NCI-H526 (cell line): ENCODE measurements at places on chromosomes 13 and 19.

- DNase-seq: no peak
These were observed 191.0 kb upstream of the HTR2A start for GRCh38 chr13:47087841-47088240.

DNA sequence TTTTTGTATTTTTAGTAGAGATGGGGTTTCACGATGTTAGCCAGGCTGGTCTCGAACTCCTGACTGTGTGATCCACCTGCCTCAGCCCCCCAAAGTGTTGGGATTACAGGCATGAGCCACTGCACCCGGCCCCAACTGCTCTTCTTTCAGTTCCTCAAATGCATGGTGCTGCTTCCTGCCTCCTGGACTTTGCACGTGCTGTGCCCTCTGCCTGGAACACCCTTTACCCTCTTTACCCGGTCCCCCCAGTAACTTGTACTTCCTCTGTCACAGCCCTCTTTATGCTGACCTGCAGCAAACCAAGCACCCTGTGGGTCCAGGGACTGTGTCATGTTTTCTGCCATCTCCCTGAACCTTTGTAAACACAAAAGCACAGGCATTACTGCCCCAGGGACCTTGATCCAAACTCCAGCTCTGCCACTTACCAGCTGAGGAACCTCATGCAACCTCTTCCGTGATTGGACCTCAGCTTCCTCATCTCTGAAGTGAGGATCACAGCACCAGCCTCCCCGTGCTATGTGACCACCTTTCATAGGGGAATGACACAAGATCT is 3.8 kb downstream of the BLVRB start:
- DNase-seq: no peak

- DNase-seq: no peak
These were observed 31.2 kb downstream of the SYDE1 start for GRCh38 chr19:15138427-15138826.

DNA sequence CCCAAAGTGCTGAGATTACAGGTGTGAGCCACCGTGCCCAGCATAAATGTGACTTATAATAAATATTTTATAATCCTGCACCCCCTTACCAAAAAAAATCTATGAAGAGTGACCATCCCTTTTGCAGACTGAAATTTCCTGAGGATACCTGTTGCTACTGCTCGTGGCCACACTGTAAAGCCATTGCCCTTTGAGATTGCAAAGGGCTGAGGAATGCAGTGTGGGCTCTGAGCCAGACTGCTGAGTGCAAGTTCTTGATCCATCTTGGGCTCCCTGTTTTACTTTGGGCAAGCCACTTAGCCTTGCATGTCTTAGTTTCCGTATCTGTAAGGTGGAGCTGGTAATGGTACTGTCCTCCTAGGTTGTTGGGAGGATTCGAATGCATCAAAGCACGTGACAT is 23.4 kb downstream of the SIPA1L3 start:
- no peak for DNase-seq

DNA sequence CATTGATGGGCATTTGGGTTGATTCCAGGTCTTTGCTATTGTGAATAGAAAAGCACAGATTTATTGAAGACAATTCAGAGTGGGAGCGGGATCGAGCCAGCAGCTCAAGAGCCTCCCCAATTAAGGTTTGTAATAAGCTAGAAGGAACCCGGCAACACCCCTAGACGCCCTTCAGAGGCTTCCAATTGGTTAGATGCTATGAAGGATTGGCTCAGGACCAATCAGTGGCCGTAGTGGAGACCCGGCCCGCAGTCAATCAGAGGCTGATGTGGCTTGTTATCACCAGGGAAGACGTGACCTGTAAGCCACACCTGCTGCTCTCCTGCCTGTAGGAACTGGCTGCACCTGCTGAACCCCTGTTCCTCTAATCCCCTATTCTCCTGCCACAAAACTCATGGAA is 14.6 kb downstream of the SIGLEC11 start:
- no peak for DNase-seq

GRCh38 chr13:30848332-30849027 is 57.6 kb upstream of the MEDAG start:
- DNase-seq: no peak

GRCh38 chr13:102461302-102461701 is 59.5 kb upstream of the FGF14 start:
- DNase-seq: no peak

GRCh38 chr13:51673165-51673564 is 88.9 kb downstream of the WDFY2 start:
- DNase-seq: no peak

DNA sequence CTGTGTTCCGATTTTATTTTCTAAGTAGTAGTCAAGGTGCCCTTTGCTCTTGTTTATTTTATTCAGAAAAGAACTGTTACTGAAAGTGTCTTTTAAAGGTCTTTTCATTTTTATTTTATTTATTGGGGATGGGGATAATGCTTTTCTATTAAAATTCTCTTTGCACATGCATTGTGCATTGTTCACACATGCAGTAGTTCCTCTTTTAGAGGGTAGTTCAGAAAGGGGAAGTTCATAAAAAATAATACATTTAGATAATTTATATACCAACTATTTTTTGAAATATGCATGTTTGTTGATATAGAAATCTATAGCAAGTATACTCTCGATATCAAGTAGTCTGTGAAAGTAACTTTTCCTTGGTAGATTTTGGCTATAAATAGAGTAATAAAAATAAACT is 3.5 kb downstream of the GPC5 start:
- DNase-seq: no peak

GRCh38 chr19:39539165-39539517 is 820 bp downstream of the EID2 start:
- no peak for DNase-seq

DNA sequence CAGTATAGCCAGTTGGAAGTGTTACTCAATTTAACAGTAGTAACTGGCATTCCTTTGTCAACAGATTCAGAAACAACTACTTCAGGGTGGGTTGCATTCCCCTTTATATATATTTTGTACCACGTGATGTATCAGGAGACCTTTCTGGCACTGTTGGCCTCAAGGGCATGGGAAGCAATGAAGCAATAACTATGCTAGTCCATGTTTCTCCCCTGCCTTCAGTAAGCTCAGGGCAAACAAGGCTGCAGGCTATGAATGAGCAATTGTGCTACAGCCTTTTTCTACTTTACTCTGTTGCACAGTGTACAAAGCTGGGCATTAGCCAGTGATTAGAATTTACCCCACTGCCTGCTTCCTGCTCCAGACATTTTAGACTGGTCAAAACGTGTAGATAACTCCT is 348.8 kb downstream of the GPC5 start:
- DNase-seq: no peak

DNA sequence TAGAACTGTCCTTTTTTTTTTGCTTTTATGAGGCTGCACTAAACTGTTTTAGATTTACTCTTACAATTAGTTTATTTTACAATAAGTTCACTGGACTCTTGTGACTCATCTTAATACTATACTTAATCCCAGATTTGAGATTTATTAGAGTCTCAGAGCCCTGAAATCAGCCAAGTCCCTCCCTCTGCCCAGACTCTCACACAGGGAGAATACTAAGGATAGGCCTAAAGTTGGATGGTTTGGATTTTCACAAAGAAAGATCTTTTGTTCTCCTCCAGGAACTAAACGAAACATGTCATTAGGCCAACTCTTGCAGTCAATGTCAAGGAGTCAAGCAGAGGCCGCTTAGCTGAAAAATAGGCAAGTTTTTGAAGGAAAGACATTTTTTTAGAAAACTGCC is 42.7 kb upstream of the MIR17HG start:
- no peak for DNase-seq

- no peak for DNase-seq
These were observed 76.6 kb downstream of the B3GLCT start for GRCh38 chr13:31276421-31276820.
